ENCODE measurements at places on chromosomes 11 and 22.

DNA sequence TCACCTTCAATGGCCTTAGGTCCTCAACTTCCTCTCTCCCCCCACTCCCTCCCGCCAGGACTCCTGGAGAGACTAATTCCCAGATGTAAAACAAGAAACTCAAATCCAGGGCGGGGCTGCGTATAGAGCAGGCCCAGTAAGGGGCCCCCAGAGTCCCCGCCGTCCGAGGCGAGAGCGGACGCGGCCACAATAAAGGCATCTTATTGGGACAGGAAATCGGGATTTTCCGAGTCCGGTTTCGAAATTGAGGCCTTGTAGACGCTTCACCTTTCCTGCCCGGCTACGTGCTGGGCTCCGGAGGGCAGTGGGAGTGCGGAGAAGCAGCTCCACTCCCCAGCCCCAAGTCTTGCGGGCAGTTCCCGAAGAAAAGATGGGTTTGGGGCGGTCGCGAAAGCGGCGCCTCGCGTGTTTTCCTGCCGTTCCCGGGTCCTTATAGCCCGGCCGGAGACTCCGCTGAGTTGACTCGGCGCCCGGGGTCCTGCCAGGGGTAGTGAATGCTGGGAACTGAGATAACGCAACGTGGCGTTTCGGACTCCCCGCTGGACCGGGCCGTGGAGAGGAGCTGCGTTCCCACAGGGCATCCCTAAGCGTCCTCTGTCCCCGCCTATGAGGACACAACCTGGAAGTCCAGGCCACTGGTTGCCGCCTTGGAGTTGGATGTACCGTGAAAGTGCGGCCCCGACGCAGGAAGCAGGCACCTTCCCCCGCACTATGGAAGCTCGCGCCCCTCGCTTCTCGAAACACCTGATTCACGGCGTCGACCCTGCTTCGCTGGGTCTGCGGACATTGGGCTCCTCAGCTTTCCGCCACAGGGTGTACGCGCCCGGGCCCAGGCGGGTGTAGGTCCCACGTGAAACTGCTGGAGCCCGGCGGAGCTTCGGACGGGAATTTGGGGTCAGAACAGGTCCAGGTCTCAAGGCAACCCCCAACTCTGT is 4.8 kb upstream of the CHRM1 start:
- peak; percentile 17 for DNase-seq

- peak; percentile 72 for DNase-seq
These were observed 2.9 kb upstream of the BID start for GRCh38 chr22:17777005-17777716.

DNA sequence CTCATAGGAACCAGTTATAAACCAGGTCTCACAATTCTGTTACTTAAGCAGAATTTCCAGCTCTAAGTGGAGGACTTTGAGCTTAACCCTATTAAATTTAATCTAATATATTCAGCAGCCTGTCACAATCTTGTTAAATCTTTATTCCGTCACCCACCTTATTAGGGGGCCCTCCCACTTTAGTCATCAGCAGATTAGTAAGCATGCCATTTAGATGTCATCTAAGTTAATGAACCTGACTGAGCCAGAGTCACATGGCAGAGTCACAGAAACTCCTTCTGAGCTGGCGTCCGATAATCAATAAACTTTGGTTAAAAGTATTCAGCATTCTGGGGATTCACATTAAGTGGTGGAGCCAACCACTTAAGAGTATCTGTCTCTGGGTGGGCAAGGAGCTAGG is 35.1 kb downstream of the TTC12 start:
- DNase-seq, result no peak

DNA sequence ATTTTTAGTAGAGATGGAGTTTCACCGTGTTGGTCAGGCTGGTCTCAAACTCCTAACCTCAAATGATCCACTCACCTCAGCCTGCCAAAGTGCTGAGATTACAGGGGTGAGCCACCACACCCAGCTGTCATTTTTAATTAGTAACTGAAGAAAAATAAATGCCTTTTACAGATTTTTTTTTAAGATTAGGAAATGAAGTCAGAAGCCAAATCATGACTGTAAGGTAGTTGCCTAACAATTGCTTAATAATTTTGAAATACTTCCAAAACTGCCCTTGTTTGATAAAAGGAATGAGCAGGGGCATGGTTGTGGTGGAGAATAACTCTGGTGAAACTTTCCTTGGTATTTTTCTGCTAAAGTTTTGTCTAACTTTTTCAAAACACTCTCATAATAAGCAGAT is 98.9 kb upstream of the SLC5A12 start:
- no peak for DNase-seq

DNA sequence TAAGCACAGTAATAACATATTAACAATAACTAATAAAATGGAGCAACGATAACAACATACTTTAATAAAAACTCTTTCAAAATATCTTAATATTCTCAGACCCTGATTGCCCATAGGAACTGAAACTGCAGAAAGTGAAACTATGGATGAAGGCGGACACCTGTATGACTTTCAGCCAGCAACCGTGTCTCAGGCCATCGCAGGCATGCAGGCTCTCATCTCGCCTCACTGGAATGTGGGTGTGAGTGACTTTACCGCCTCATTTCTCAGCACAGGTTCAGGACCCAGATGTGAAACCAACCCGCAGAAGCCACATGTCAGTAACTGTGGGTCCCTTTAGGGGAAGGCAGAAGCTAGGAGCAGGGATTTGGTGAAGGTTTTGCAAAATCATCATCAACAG is 539.1 kb downstream of the FAM181B start:
- DNase-seq, result no peak

DNA sequence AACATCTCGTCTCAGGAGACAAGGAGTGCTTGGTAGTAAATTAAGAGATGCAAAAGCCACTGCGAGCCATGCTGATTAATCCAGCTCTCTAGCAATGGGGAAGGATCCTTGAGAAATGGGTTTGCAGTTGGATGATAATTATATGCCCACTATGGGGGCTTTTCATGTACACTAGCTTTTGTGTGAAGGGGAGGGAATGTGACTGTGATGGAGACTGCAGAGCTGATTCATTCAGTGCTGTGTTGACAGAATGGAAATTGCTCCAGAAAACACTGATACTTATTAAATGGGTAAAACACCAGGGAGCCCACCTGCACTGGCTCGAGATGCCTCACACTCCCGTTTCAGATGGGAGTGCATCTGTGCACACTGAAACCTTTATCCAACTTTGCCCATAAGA is 37.0 kb upstream of the KIRREL3 start:
- DNase-seq, result no peak

- DNase-seq, result no peak
These were observed 759.8 kb upstream of the CNTN5 start for GRCh38 chr11:98260983-98261382.

- no peak for DNase-seq
These were observed 12.3 kb downstream of the ME3 start for GRCh38 chr11:86660088-86660487.

DNA sequence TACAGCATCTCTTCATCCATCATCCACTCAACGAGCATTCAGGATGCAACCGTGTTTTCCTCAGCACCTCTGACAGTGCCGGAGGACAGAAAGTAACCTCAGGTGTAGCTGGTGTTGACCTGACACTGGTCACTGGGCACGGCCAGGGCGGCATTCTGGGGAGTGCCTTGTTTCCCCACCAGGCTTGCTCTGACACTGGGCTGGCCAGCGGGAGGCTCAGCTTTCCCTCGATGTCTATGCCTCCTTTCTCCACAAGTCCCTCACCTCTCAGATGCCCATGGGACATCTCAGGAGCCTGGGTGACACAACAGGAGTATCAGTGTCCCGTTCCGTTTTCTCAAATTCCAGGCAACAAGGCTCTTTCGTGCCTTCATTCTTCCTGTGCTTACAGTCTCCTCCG is 28.9 kb downstream of the CD6 start:
- DNase-seq, result no peak

GRCh38 chr22:39206491-39206890 is 38.3 kb downstream of the PDGFB start:
- DNase-seq, result no peak

GRCh38 chr11:9858822-9859221 is 194.9 kb downstream of the SWAP70 start:
- DNase-seq, result no peak

DNA sequence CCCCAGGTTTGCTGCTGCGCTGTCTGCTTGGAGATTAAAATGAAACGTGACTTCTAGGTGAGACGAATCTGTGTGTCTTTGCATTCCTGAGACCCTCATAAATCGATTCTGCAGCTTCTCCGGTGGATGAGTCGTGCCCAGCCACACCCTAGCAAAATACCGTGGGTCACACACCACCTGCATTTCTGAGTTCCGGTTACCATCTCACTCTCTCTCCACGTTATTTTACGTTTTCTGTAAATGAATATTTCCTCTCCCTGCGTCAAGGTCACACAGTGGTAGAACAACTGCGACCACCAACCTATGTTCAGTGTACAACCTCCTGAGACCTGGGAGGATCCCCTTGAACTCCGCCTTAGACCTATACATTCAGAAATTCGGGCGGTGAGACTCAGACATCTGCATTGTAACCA is 1.1 kb downstream of the YWHAH start:
- DNase-seq, result no peak

GRCh38 chr11:62804310-62805075 is 747 bp downstream of the NXF1 start:
- DNase-seq, result peak; percentile 39

GRCh38 chr11:19311308-19312030 is 70.7 kb upstream of the E2F8 start:
- DNase-seq, result peak; percentile 44

- no peak for DNase-seq
These were observed 1.1 kb downstream of the NPAT start for GRCh38 chr11:108221371-108221770.

DNA sequence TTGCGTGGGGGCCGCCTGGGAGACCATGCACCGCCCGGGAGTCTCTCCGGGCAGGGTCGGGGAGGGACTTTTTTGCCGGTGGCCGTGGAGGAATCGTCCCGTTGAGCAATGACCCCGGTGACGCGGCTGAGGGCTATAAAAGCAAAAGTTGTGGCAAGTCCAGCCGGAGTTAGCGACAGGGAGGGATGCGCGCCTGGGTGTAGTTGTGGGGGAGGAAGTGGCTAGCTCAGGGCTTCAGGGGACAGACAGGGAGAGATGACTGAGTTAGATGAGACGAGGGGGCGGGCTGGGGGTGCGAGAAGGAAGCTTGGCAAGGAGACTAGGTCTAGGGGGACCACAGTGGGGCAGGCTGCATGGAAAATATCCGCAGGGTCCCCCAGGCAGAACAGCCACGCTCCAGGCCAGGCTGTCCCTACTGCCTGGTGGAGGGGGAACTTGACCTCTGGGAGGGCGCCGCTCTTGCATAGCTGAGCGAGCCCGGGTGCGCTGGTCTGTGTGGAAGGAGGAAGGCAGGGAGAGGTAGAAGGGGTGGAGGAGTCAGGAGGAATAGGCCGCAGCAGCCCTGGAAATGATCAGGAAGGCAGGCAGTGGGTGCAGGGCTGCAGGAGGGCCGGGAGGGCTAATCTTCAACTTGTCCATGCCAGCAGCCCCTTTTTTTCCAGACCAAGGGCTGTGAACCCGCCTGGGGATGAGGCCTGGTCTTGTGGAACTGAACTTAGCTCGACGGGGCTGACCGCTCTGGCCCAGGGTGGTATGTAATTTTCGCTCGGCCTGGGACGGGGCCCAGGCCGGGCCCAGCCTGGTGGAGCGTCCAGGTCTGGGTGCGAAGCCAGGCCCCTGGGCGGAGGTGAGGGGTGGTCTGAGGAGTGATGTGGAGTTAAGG is at the start of gene NEAT1:
TSS of gene NEAT1 (plus strand) at position 166 of the 883 bp plus-strand sequence.
- peak; percentile 94 for DNase-seq

- no peak for DNase-seq
These were observed 48.8 kb upstream of the HSD17B12 start for GRCh38 chr11:43631732-43632131.

GRCh38 chr11:114134870-114135269 is 75.4 kb downstream of the ZBTB16 start:
- DNase-seq, result no peak

- DNase-seq, result peak; percentile 21
These were observed 59.2 kb upstream of the ATXN10 start for GRCh38 chr22:45612451-45612901.

GRCh38 chr22:17334059-17334458 is 35.2 kb upstream of the CECR2 start:
- no peak for DNase-seq

DNA sequence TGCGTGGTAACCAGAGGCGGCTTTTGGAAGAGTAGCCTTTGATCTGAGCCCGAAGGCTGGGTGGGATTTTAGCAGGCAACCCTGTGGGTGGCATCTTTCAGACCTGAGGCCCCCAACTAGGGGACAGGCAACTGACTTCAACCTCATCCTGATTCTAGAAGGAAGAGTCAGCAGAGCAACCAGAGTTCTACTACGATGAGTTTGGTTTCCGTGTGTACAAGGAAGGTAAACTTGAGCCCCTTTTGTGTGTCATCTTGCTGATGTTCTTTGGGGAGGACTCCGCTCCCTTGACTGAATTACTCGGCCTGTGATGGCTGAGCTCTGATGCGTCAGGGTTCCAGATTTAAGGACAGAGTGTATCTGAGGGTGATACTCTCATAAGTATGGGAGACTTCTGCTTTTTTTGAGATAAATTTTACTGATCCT is 31.6 kb downstream of the SGSM3 start:
- no peak for DNase-seq

GRCh38 chr11:12746593-12747097 is 72.4 kb downstream of the TEAD1 start:
- no peak for DNase-seq

DNA sequence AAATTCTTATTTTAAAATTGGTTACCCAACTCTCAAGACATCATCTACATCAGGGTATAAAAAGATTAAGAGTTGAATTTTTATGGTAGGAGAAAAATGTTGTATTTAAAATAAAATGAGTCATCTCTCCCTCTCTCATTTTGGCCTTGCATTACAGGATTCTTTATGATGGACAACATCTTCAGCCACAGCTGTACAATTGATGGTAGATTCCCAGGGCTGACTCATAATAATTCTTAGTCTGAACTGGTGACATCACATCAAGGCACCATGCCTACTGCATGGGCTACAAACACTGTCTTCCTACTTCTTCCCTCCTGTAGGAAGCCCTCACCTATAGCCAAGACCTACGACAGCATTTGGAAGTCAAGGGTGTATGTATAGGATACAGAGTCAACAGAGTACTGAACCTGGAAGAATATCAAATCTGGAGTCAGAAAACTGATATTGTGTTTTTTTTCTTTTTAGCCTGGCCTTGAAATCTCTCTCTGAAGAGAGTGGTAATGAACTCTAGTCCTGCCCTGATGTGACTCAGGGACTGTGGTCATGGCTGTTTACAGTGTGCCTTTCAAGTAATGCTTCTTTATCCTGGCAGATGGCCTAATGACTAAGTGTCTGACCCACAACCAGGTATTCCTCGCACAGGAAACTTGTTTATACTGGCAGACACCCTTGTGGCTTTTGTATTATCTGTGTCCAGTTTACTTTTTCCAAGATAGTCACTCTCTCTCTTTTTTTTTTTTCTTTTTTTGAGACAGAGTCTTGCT is 32.5 kb downstream of the MRGPRX2 start:
- no peak for DNase-seq

DNA sequence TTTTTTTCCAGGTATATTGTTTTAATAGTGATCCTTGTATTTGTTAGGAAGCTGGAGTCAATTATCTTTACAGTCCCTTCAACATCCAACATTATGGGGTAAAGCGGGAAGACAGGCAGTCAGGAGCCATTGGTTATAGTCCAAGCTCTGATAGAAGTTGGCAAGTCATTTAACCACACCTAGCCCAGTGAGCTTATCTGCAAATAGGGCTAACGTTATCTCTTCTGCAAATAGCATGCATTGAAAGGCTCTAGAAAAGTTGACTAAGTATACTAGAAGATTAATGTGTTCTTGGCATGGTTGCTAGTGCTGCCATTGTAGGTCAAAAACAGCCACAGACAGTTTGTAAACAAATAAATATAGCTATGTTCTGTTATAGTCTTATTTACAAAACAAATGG is 520.7 kb downstream of the OPCML start:
- no peak for DNase-seq

GRCh38 chr22:35231585-35232084 is 25.7 kb upstream of the HMGXB4 start:
- peak; percentile 76 for DNase-seq

GRCh38 chr11:110349138-110349996 is 53.0 kb upstream of the RDX start:
- DNase-seq, result peak; percentile 81
